ENCODE measurements at places on chromosomes 7 and 10.

DNA sequence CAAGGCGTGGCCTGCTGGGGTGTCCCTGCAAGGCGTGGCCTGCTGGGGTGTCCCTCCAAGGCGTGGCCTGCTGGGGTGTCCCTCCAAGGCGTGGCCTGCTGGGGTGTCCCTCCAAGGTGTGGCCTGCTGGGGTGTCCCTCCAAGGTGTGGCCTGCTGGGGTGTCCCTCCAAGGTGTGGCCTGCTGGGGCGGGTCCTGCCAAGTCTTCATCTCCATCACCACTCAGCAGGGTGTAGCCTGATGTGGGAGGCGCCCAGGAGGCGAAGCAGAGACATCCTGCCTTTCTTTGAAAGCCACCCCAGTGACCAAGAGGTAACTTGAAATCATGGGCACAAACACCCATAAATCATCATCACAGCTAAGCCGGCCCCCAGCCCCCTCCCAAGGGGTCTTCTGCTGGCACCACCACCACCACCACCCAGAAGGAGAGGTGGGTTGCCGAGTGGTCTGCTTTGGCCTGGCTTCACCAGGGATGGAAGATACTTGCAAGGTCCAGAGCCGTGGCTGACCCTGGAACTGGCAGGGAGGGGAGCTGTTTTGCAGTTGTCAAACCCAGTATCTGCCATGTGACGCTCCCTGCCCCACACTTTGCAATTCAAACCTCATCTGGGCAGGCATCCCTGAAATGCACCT, 190.6 kb downstream of the EBF3 start:
- DNase-seq, result no peak

DNA sequence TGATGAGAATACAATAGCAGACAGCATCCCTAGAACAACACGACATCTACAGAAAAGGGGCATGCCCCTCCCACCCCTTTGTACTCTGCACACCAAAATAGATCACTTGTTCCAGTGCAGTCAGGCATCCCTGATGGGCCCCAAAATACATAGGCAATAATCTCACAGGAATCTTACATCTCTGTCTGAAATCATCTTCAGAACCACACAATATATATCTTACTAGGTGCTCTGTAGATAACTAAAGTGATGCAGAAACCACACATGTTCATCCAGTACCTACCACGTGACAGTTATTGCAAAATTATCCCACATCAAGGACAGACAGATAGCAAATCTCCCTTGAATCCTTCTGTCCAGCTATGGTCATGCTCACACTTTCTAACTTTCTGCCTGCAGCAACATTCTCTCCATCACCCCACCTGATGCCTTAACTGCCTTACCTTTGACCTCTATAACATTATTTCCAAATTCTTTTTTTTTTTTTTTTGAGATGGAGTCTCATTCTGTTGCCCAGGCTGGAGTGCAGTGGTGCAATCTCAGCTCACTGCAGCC, 30.7 kb downstream of the ST8SIA6 start:
- DNase-seq, result no peak

GRCh38 chr10:76723844-76724243, 913.8 kb downstream of the KCNMA1 start:
- no peak for DNase-seq

DNA sequence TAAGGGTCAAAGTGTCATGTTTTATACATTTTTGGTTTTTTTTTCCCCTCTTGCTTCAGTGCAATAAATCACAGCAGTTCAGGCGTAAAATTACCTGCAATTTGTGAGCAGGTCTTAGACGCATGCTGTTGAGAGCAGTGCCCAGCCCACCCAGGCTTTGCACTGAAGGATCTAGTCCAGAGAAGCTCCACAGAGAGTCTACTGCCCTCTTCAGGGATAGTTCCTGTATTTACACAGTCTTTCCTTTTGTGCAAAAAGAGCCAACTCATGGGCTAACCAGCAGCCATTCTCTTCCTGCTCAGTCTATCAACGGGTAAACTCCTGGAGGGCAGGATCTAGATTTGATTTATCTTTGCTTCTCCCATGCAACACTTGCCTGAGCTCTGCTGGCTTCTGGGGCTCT, 82.2 kb upstream of the NAMPT start:
- DNase-seq, result no peak

GRCh38 chr7:112206991-112207592, 597 bp downstream of the ZNF277 start:
- DNase-seq, result no peak

GRCh38 chr7:43528576-43529354, 54.1 kb upstream of the STK17A start:
- DNase-seq, result no peak

All from activated naive CD4-positive, alpha-beta T cell treated with Interleukin-2 at 50 U/mL for 16 hours (primary cell).